ENCODE measurements at places on chromosomes 12 and 14.

GRCh38 chr12:82723093-82723492, 36.4 kb downstream of the TMTC2 start:
- DNase-seq: no peak

DNA sequence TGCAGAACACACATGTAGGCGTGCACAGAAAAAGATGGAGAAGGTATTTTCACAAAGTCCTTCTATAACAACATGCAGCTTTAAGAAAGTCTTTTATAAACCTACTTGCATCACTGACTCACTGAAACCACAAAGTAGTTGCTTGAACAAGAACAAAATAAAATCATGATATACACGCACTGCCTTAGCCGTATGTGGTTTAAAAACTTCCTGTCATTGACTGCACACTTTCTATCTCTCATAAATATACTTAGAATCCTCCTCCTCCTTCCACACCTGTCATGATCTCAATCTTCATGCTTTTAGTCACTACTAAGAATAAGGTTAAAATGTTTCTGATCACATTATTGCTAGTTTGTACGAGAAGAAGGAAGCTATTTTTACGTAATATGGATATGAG, 31.8 kb upstream of the RAD51AP1 start:
- no peak for DNase-seq

GRCh38 chr14:26233118-26233517, 364.7 kb downstream of the NOVA1 start:
- no peak for DNase-seq

- peak; percentile 91 for DNase-seq
These were observed 10.1 kb downstream of the NDRG2 start for GRCh38 chr14:21014761-21015190.

DNA sequence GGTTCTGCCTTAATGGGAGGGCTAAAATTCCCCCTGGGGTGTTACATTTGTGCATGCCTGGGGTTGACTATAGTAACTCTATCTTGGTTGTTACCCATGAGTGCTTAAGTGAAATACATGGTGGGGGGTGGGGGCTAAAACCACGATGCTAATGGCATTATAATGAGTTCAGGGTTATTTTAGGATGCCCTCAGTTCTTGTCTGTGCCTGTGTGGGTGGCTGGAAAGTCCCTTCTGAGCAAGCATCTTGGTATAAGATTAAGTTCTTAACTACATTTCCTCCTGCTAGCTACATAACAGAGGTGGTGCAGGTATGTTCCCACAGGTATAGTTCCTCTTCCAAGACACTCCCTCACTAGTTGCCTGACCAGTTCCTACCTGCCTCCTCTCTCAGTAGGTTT, 822.3 kb downstream of the LRFN5 start:
- no peak for DNase-seq

GRCh38 chr12:45928309-45928708, 62.1 kb downstream of the SCAF11 start:
- no peak for DNase-seq

DNA sequence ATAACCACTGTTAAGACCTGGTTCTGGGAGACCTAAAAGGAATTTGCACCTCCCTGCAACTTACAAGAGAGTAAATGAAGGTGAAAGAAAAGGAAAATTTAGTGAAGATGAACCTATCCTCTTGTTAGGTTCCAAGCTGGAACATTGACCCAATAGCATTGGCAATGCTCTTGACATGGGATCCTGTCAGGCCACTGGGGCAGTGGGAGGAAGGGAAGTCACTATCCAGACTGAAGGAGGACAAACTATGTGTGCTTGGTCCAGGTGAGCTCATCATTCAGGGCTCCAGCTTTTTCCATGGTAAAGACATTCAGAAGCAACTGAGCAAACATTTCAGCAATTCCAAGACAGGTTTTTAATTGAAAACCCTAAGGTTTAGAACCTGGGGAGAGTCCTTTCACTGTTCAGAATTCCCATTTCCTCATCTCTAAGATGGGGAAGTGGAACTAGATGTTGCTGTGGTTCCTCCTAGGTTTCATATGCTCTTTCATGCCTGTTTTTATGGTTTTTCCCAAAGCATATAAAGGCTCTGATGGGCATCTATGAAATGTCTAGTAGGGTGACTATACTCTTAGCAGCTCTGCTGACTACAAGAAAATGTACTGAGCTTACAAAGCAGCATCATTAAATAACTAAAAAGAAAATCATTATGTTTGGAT, 33.1 kb downstream of the MAPK1IP1L start:
- no peak for DNase-seq
